ENCODE measurements at places on chromosomes 2 and 18.

DNA sequence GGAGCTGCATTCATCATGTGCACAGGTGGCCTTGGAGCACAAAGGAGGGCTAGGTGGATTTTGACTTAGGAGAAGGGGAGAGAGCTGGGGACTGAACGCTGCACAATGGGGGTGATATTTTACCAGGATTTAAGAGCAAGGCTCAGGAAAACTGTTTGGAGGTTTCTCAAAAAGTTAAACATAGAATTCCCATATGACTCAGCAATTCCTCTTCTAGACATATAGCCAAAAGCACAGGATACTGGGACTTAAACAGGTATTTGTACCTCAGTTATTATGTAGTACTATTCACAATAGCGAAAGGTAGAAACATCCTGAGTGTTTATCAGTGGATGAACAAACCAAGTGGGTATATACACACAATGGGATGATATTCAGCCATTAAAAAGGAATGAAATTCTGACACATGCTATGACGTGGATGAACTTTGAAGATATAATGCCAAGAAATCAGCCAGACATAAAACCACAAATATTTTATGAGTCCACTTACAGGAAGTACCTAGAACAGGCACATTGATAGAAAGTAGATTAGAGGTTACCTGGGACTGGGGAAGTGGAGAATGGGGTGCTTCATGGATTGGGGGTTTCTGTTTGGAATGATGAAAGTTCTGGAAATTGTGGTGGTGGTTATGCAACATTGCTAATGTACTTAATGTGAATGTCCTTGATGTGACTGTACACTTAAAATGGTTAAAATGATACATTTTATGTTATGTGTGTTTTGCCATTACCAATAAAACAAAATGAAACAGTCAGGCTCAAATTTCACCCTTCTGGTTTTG is 216.9 kb downstream of the HAUS1 start:
- no peak for DNase-seq

- DNase-seq = no peak
Observed at GRCh38 chr2:3005859-3006501, 371.6 kb downstream of the EIPR1 start.

DNA sequence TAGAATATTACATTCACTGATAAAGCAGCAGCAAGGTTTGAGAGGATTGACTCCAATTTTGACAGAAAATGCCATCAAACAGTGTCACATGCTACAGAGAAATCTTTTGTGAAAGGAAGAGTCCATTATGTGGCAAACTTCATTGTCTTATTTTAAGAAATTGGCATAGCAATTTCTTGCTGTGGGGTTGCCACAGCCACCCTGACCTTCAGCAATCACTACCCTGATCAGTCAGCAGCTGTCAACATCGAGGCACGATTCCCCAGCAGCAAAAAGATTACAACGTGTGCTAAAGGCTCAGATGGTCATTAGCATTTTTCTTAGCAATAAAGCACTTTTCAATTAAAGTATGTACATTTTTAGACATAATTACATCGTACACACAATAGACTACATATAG is 74.7 kb downstream of the PRKCE start:
- DNase-seq = no peak

DNA sequence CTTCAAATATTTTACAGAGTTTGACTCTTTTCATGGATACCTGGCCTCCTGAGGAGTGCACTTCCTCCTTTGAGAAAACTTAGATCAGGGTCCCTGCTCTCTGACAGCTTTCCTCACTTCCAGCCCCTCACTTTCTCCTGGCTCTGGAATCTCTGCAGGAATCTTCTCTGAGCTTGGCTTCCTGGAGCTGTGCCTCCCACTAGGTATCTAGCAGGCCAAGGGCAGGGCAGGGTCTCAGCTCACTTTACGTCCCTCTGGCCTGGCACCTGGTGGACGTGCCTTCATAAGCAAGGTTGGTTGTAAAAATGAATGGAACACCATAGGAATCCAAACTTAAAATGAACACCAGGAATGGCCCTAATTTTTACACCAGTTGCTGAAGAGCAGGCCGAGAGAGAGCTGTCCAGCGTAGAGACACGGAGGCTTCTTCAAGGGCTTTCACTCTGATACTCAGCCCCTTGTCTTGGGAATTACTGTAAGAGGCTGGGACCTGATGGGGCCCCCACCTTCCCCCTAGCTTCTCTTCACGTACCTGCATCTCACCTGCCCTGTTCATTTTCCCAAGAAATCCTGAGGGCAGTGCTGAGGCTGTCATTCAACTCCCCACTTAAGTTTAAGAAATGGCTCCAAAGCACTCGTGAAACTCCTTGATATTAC is 426.9 kb upstream of the ID2 start:
- DNase-seq = no peak

- DNase-seq = no peak
Observed at GRCh38 chr2:88693911-88694414, 2.5 kb downstream of the RPIA start.

DNA sequence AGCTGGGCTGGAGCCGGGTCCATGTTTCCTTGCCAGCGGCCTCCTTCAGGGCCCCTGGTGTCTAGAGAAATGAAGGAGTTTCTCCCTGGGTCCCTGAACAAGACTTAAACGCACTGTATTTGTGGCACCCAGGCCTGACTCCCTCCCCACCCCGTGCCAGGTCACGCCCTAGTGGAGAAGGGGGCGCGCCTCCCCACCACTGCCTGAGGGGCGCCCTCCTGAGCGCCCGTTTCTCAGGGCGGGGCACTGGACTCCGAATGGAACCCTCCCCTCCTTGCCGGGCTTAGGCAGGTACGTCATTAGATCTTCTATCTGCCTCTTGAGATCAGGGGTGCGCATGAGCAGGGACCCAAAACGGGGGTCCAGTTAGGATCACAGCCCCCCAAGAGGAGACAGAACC is 16.3 kb downstream of the ODC1 start:
- no peak for DNase-seq

DNA sequence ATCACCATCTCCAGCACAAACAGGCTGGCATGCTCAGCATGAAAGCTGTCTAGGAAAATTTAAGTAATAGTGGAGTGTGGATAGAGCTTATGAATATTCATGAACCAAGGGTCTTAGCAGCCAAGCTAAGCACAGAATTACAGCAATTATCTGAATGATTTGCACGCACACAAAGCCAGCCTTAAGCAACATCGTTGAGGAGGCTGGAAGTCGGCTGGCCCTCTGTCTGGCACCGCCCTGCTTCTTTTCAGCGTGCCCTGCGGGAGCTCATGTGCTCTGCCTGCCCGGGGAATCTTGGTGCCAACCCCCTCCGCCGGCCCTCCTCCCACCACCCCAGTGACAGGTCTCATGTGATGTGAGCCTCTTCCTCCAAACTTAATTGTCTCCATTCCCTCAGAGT is 540.1 kb downstream of the CMPK2 start:
- DNase-seq = no peak

DNA sequence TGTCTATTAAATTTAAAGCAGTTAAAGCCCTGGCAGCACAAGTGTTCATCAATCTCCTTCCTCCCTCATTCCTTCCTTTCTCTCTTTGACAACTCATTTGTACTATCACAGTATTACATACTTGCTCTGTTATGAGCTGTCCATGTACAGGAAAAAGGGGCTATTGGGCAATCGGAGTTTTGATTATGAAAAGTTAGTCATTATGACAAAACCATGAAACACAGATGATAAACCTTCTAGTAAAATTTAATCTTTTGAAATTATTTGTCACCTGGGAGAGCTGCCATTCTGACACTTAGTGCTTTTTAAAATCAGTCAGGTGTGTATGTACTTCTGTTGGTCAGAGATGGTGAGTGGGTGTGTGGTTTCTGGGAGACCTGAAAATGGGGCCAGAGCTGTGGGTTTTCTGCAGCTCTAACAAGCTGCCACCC is 39.4 kb downstream of the MAP4K4 start:
- DNase-seq = no peak

- no peak for DNase-seq
Observed at GRCh38 chr2:3041841-3042600, 335.6 kb downstream of the EIPR1 start.

DNA sequence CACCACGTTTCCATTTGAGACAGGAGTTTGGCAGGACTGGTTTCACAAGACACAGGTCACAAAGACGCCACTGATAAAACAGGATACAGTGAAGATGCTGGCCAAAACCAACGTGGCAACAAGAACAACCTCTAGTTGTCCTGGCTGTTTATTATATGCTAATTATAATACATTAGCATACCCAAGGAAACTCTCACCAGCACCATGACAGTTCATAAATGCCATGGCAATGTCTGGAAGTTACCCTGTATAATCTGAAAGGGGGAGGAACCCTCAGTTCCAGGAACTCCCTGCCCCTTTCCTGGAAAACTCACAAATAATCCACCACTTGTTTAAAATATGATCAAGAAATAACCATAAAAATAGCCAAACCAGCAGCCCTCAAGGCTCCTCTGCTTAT is 148.3 kb downstream of the RBM43 start:
- DNase-seq = no peak

DNA sequence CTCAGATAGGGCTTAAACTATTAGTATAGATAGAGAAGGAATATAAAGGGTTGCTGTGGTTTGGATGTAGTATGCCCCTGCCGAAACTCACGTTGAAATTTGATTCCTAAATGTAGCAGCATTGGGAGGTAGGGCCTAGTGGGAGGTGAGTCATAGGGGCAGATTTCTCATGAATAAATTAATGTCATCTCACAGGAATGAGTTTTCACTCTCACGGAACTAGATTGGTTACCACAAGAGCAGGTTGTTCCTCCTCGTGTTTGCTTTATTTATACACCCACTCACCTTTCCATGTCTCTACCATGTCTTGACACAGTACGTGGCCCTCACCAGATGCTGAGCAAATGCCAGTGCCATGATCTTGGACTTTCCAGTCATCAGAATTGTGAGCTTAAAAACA is 218.2 kb downstream of the RBM43 start:
- DNase-seq = no peak

DNA sequence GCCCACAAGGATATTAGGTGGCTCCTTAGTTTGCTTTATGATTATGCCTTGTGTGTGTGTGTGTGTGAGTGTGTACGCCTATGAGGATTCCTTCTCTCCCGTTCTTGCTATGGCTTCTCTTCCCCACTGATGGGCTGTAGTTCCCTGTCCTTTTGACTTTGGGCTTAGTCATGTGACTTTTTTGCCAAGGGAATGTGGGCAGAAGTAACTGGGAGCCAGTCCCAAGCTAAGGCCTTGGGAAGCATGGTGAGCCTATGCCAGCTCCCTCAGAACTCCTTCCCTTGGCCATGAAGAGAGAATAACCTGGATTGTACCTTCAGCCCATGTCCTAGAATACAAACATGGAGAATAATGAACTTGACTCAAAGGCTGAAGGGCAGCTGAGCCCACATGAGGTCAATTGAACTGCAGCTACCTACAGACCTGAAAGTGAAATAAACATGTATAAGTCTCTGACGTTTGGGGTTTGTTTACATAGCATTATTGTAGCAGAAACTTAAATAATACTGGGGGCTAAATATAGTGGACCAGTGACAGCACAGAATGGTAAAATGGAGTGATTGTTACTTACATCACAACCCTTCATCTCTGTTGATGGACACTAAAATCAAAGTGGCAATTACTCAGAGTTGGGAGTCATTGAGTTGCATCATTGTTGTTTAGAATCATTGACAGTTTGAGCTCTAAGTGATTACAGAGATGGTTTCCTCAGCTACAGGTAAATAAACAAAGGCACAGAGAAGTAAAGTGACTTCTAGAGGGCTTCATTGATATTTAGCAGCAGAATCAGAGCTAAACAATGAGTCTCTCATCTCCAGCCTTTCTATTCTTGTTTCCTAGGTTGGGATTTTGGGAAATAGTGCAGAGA is 15.3 kb upstream of the IL36G start:
- no peak for DNase-seq

GRCh38 chr2:183224948-183225347 is 100.7 kb downstream of the NUP35 start:
- no peak for DNase-seq

DNA sequence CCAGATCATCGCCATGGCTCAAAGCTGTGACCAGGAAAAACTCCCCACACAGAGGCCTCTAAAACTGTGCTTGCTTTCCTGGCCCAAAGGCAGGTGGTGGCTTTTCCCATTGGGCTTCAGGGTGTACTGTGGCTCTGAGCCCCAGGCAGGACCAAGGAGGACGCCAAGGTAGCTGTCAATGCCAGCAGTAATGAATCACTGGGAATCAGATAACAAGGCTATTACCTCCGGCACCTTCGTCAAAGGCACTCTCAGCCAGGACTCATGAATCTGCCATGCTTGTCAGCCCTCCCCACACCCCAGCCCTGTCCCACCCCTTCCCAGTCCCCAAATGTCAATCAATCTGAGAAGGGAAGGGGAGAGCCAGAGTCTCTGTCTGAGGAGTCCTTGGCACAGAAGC is 27.9 kb upstream of the EN1 start:
- no peak for DNase-seq

- no peak for DNase-seq
Observed at GRCh38 chr2:204407204-204408014, 137.9 kb upstream of the PARD3B start.

DNA sequence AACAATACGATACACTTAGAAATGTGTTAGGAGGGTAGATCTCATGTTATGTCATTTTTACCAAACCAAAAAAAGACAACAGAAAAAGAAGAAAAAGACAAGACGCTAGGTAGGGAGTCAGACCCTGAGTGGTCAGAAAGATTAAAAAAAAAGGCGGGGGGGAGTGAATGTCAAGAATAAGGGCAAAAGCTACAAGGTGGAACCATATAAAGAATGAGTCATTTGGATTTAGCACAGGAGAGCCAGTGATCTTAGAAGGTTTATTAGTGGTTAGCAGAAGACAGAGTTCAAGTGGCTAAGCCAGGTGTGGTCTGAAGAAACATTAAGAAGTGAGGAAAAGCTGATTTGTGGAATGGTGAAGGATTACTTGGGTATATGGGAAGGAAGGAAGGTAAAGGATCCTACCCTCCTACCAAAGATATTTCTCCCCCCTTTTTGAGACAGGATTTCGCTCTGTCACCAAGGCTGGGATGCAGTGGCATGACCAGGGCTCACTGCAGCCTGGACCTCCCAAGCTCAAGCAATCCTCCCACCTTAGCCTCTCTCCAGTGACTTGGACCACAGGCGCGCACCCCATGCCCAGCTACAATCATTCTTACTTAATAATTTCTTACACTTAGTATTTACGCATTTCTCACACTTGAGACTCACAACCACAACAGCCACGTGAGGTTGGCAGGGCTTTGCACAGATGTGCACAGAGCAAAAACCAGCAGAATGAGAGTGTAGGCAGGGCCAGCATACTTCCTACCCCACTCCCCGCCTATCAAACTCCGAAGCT is 2.6 kb downstream of the DSC2 start:
- no peak for DNase-seq

- no peak for DNase-seq
Observed at GRCh38 chr2:28683100-28683706, 68.4 kb upstream of the PPP1CB start.

DNA sequence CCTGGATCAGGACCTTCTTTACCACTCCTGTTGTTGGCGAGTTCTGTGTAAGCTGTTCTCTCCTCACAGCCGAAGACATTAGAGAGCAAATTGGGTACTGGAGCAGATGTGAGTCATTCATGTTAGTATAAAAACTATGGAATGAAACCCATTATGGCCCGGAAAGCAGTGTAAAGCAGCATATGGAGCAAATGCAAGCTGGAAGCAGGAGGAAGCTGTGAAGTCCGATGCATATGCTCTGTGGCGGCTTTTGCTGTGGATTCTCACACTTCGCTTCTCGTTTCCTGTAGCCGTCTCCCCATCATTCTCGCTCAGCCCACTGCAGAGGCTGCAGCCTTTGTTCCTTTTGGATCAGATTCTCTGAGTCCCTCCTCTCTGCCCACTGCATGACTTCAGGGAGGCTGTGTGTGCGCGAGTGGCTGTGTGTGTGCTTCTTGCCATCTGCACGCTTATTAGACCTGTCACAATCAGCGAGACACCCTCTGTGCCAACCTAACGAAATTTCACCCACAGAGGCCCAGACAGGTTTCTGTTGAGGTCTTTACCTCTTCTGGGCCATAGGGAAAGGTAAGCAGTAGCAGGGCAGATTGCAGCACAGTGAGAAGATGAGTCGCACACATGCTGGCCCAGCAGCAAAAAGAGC is 3.3 kb upstream of the GALNT14 start:
- no peak for DNase-seq
